ENCODE measurements at places on chromosomes 12 and 14.
A peak's percentile ranks its signal among the peaks of the same experiment; 100 is the strongest.

DNA sequence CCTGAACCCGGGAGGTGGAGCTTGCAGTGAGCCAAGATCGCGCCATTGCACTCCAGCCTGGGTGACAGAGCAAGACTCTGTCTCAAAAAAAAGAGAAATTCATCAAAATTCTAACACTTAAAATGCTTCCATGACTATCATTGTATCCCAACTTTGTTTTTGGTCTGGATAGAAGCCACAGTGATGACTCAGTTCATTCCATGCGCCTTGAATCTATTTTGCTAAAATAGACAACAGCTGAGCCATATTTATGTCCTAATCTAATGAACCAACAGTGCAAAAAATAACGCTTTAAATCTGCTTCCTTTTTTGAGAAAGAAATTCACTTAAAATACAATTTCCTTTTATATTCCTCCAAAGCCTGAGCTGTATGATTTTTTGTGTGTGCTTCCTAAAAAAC lies 23.2 kb upstream of the BICD1 start:
- no peak for DNase-seq

DNA sequence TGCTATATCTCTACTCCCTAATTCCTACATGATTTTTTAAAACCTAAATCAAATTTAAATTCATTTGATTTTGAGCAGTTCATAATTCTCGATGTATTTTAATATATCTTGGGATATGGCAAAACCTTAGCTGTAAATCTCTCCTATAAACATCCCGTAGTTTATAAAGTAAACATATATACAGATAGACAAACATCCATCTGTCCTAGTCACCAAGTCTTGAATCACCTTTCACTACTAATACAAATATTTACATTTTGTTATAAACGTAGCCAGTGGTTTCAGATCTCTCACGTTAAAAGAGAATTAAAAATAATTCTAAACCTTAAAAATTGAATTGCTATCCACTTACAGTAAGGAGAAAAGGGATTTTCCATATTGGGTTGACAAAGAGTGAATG lies 107.0 kb downstream of the TSHR start:
- DNase-seq: no peak

- peak; percentile 68 for DNase-seq
Measured at GRCh38 chr14:95287176-95287754, 32.4 kb downstream of the CLMN start.

GRCh38 chr12:54700301-54700700 lies 52.1 kb upstream of the DCD start:
- no peak for DNase-seq

DNA sequence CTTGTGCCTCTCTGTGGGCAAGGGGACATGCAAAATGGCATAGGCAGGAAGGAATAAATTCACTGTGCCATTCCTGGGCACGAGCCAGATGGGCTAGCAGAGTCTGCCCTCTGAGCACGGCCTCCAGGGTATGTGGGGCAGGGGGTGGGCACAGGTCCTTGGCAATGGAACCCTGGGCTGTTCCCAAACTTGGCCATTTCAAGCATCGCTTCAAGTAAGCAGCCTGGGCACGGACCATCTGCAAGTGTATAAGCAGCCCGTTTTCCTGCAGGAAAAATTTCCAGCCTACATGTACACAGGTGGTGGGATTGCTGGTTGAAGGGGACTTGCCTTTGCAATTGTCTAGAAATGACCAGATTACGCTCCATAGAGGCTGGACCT lies 40.3 kb downstream of the CCDC85C start:
- no peak for DNase-seq

GRCh38 chr12:1878214-1878613 lies 40.2 kb downstream of the CACNA2D4 start:
- DNase-seq: no peak

- DNase-seq: no peak
Measured at GRCh38 chr12:63968673-63969072, 124.2 kb downstream of the SRGAP1 start.

GRCh38 chr12:66115071-66115600 lies 15.4 kb downstream of the LLPH start:
- DNase-seq: no peak

DNA sequence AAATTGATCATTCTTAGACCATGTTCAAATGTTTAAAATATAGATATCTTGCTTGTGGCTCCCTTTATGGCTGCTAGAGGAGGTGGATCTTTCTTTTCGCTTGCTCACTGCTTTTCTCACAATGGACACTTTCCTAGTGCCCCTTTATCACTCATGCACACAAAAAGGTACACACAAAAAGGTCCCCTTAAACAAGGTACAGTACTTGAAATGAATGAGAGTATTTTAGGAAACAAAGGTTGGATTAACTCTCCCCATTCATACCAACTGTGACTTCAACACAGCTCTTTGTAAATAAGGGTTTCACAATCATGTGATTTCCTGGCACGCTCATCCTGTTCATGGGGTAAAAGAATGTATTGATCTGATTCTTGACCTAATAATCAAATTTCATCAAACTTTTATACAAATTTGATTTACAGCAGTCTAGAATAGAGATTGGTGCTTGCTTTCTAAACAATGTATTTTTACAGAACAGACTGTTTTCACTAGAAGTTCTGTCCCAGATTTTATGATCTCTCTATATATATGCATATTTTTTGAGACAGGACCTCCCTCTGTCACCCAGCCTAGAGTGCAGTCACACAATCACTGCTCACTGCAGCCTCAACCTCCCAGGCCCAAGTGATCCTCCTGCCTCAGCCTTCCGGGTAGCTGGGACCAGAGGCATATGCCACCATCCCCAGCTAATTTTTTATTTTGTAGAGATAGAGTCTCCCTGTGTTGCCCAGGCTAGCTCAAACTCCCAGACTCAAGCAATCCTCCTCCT lies 34.4 kb upstream of the EPS8 start:
- DNase-seq: no peak

DNA sequence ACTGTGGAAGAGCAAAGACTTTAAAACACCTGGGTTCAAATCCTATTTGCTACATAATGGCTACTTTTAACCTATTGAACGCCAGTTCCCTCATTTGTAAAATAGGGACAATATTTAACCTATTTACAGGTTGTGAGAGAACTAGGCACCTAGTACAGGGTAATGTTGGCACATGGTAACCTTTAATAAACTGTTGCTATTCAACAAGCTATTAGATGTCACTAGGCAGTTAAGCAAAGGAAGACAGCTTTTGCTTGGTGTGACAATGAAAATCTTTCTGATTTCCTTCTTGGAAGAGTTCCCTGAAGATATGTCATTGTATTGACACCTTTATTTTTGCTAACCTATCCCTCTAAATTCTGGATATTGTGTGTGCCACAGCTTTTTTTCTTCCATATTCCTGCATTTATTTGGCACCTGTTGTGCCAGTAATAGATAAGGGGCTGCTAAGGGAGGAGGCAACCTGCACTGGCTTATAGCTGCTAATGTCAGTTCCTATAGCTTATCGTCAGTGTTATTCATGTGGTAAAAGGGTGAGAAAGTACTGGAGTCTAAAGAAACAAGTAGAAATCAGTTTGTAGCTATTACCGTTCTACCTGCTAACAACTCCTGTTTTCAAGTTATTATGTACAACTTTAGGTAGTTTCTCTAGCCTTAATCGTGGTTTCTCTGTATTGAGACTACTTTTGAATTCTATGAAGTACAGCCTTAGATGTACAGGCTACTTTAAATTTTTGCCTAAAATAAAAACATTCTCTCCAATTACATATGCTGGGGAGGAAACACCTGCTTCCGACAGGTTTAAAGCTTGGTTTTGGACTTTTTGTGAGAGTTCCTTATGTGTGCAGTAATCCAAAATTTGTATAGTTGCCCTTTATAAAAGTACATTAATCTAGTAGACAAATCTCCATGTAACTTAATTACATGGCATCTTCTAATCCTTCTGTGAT lies 24.3 kb downstream of the HIF1A start:
- no peak for DNase-seq

DNA sequence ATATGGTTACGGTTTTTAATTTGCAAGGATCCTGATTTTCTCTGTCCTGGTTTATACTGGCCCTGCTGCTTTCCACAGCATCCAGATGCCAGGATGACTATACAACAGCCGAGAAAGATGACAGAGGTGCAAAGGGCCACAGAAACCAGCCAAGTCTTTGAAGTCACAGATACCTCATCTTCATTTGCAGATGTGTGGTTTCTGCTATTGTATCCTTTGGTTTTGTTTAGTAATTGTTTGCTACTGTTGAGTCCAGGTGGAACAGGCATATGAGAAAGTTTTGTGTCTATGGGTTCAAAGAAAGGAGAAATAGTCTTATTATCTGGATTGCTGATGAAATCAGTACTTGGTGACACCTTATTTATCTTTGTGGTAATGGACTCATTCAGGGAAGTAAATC lies 17.3 kb upstream of the KLHL42 start:
- DNase-seq: no peak

GRCh38 chr12:104656921-104657320 lies 200.2 kb downstream of the CHST11 start:
- no peak for DNase-seq

All from NCI-H2171 (cell line).